ENCODE measurements at places on chromosomes 7 and 10.

DNA sequence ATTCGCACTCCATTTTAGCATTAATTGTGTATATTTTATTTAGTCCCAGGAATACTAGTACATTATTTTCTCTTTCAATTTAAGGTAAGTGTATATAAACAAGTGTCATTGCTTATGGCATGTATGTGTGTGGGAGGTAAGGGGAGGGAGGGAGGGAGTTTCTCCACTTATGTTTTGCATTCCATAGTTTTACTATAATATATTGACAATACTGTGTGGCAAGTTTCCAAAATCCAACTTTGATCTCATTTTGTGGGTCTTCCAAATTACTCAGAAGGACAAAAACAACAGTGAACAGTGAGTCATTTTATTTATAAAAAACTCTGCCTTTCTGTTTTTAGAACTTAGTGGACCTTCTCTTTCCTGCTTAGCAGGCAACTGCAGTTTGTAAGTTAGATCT lies 102.3 kb upstream of the SEMA3E start:
- no peak for DNase-seq

DNA sequence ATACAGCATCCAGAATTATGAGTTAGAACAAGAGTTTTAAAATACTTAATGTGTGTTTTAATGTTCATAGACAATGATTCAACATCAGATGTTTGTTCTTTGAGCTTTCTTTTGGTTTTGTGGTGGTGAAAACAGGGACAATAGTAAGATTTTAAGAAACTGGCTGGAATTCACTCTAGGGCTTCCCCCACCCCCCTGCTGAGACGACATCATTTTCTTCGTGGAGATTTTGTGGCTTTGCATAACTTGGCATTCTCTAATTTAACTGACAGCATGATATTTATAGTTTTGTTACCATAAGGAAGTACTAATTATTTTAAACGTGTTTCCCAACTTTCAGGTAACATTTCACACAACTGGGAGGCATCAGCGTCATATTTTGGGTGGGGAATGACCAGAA lies 184.1 kb downstream of the BICC1 start:
- no peak for DNase-seq

DNA sequence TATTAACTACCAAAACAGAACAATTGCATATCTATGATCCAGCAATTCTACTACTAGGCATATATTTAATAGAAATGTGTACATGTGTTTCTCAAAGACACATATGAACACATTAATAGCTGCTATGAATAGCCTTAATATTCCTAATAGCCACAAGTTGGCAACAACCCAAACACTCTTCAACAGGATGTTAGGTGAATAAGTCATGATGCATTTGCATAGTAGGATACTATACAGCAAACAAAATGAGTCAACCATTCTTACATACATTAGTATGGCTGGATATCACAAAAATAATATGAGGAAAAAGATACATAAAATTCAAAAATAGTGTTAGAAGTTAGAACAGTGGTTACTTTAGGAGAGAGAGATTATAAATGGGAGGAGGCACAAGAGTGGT lies 26.8 kb upstream of the ZNF746 start:
- DNase-seq, result no peak

DNA sequence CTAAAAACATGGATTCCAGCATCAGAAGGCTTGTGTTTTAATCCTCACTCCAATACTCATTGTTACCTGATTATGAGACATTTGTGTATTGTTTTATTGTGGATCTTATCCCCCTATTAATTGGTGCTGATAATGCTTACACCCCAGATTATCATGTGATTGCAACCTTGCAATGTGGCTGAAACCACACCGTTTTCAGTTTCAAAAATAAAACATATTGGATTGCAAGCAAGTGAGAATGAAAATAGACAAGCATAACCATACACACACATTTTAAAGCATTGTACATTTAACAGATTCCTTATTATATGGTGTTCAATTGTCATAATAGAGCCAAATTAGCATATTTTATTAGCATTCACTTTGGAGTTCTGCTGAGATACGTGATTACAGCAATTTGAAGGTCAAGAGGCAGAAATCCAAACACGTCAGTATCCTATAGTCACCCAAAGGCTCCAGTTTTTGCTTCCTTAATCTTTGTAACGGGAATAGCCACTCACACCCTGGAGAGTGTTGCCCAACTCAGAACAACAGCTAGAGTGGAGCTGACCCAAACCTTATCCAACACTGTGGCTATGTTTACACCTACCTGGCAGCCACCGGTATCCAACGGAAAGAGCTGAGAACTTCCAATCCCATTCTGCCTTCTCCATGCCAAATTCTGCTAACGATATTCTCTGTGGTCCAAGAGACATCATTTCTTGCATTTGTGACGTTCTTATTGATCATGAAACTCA lies 317.1 kb upstream of the KLF6 start:
- DNase-seq, result no peak
